AG04450 (cell line): ENCODE measurements at places on chromosomes 16 and 17.

- DNase-seq = peak; percentile 55
Observed at GRCh38 chr17:48791128-48792032, 25.6 kb downstream of the TTLL6 start.

DNA sequence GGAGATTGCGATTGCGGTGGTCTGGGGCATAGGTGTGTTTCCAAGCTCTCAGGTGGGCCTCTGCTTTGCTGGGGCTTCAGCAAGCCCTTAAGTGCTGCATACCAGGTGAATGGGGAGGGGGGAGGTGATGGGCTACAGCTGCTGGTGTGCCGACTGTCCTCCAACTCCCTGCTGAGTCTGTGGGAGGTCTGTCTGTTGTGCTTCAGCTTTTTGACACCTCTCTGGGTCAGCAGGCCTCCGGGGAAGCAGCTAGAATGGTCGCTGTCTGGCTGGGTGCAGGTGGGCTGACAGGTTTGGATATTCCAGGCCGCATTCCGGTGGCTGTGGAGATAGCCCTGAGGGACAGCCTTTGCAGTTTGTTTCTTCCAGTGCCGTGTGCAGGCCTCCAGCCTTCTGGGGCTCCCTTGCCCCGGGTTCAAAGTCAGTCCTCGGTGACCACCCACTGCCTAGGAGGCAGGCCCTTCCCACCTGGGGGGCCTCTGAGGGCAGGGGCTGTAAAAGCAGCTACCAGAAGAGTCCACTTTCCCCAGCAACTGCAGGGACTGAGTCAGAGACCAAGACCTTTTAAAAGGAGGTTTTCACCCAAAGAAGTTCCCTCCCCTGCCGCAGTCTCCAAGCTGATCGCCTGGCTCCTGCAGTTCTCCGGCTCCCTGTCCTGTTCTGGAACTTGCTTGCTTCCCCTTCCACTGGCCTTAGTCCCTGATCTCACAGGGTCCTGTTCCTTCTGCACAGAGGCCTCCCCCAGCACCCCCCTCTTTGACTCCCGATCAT lies 2.0 kb upstream of the TTYH2 start:
- DNase-seq = no peak

- no peak for DNase-seq
Observed at GRCh38 chr16:68037841-68038597, 14.9 kb downstream of the DUS2 start.

- no peak for DNase-seq
Observed at GRCh38 chr17:11610999-11611566, 12.8 kb downstream of the DNAH9 start.

- no peak for DNase-seq
Observed at GRCh38 chr17:42025936-42026335, 6.0 kb downstream of the NKIRAS2 start.

GRCh38 chr17:75619506-75620431 lies 13.5 kb upstream of the SMIM5 start:
- peak; percentile 11 for DNase-seq

- no peak for DNase-seq
Observed at GRCh38 chr17:74873874-74874614, 1.2 kb upstream of the FDXR start.

DNA sequence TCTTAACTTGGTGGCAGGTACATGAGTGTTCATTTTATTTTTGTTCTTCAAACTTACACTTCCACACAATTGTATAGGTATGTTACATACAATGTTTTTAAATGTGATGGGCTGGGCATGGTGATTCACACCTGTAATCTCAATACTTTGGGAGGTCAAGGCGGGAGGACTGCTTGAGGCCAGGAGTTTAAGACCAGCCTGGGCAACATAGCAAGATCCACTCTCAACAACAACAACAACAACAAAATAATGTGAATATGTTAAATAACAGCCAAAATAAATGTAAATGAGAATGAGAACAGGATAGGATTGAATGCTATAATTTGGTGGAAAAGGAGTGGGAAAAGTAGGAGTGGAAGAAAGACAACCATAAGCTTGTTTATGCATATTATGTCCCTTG lies 2.6 kb downstream of the NSMCE1 start:
- DNase-seq = no peak

GRCh38 chr17:36149296-36149820 lies 27.1 kb downstream of the TBC1D3B start:
- no peak for DNase-seq

- no peak for DNase-seq
Observed at GRCh38 chr16:53715023-53715384, 11.0 kb downstream of the FTO start.

- no peak for DNase-seq
Observed at GRCh38 chr16:74727903-74728302, 27.2 kb upstream of the MLKL start.

DNA sequence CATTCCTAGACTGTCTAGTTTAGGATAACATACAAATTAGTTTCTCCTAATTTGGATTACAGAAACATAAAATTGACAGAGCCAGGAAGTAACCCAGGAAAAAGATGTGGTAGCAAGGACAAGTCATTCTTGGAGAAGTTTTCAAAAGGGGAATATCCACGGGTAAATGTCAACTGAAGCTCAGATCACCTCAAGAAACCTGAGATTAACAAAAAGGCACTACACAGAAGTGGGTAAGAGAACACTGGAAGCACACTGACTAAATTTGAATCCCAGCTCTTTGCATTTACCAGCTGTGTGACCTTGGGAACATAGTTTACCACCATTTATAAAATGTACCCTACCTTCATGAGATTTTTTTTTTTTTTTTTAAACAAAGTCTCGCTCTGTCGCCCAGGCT lies 39.4 kb downstream of the TRAF4 start:
- no peak for DNase-seq

DNA sequence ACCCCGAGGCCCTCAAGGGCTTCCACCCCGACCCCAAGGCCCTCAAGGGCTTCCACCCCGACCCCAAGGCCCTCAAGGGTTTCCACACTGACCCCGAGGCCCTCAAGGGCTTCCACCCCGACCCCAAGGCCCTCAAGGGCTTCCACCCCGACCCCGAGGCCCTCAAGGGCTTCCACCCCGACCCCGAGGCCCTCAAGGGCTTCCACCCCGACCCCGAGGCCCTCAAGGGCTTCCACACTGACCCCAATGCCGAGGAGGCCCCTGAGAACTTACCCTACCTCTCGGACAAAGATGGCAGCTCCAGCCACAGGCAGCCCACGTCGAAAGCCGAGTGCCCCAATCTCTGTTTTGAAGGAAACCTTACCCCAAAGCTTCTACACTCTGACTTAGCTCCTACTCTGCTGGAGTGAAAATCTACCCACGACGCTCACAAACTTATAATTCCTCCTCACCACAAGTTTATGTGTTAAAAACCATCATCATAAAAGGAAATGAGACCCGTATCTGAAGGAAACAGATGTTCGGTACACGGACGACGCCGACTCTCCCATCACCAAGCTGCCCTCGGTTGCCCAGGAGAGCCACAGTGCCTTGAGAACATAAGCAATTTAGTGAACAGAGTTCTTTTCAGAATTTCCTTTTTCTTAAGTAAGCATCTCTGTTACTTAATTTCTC lies 61.2 kb upstream of the RPH3AL start:
- no peak for DNase-seq

DNA sequence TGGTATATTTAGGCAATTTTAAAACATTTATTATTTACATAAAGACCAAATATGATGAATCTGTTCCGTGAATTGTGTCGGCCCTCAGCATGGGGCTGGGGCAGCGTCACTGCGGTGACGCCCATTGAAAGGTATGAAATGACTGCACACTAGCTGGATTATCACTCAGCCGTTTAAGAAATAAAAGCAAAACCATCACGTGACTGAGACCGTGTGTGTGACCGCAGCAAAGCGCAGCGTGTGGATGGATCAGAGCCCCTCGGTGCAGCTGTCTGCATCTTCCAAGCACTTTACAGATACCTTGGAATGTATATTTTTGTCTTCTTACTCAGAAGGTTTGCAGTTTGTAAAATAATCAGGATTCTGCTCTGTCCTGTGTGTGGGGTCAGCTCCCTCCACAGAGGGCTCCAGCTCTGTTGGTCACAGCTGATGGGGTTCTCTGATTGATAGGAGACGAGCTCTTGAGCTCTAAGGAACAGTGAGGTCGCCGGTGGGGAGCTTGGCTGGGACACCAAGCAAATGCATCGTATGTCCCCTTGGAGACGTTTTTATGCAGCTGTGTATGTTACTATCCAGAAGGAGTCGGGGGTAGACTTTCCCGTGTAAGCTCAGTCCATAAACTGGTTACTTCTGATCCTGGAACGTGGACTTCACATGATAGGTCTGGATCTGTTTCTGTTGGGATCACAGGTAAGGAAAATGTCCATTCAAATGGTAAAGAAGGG lies 45.1 kb downstream of the WDR45B start:
- DNase-seq = no peak

DNA sequence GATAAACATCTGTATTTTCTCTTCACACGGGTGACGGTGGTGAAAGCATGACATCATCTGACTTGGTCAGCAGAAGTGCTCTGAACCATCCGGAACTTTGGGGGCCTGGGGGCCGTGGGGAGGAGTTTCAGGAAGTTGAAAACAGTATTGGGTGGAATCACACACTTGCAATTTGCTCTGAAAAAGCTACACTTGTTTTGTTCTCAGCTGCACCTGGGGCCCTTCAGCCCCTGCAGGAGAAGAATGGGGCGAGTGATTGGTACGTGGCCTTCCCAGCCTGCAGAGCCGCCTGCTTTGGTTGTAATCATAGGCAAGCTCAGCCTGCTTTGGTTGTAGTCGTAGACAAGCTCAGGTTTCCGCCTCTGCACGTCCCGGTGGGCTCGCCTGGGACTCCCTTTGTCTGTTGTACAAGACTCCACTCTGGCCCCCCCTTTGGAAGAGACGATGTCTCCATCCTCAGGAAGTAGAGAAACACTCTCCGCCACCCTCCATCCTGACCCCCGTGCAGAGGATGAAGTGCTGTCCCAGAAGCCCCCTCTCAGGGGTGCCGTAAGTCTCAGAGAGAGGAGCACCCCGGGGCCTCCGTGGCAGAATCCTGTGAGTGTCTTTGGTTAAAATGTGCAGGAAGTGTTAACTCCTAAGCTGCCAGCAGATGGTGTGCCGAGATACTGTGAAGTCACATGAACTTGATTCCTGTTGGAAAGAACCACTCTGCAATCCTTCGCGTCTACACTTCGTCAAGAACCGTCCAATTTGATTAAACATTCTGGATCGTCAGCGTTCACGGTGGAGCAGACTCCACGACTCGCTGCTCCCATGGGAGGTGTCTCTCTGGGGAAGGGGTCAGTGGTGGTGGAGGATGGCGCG lies 5.4 kb downstream of the BANP start:
- no peak for DNase-seq

DNA sequence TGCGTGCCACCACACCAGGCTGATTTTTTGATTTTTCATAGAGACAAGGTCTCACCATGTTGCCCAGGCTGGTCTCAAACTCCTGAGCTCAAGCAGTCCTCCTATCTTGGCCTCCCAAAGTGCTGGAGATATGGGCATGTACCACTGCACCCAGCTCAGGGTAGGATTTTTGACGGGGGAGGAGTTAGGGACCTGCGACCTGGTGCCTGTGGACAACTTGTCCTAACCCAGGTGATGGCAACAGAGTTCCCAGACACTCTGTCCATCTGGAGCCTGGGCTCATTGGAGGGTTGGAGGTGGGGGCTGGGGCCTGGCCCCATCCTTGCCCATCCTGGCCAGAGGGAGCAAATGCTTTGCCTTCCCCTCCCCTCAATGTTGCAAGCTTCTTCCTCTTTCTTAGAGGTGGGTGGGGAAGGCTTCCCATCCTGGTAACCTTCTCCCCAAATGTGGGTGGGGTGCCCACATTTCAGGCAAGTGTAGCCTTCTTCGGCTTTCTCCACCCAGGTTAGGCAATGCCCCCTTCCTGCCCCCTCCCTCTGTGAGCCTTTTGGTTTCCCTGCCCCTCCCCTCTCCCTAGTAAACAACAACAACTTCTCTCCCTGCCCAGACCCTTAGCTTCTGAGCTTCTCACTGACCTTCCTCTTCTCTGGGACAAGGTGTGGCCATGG lies 24.9 kb downstream of the RARA start:
- DNase-seq = no peak

GRCh38 chr17:31492206-31492605 lies 100.7 kb downstream of the RAB11FIP4 start:
- DNase-seq = no peak

DNA sequence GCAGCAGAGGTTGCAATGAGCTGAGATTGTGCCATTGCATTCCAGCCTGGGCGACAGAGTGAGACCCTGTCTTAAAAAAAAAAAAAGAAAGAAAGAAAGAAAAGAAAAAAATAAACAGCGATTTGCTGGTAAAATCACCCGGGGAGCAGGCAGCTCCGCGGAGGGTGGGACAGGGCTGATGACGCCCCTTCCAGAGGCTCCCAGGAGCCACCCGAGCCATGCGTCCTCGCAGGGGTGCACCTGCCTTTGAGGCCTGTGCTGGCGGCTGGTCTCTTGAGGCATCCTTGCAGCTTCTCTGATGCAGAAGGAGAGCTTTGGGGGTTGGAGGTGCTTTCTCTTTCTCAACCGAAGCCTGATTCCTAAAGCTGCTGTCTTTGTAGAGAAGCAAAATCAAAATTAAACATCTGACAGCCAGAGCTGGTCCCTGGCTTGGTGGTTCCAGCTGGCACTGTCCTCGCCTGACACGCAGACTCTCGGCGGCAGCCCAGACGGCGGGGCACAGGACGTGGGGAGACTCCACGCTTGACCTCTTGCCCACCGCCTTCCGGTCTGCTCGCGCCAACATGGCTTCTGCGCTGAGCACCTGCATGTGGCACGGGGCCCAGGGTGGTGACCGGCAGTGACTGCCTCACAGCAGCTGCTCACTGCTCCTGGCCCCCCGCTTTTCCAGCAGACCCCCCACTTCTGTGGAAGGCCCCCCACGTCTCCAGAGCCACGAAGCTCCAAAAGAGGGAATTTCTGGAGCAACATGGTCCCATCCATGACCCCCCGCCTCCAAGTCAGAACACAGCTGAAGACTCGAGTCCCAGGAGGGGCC lies 6.6 kb downstream of the UTS2R start:
- no peak for DNase-seq

DNA sequence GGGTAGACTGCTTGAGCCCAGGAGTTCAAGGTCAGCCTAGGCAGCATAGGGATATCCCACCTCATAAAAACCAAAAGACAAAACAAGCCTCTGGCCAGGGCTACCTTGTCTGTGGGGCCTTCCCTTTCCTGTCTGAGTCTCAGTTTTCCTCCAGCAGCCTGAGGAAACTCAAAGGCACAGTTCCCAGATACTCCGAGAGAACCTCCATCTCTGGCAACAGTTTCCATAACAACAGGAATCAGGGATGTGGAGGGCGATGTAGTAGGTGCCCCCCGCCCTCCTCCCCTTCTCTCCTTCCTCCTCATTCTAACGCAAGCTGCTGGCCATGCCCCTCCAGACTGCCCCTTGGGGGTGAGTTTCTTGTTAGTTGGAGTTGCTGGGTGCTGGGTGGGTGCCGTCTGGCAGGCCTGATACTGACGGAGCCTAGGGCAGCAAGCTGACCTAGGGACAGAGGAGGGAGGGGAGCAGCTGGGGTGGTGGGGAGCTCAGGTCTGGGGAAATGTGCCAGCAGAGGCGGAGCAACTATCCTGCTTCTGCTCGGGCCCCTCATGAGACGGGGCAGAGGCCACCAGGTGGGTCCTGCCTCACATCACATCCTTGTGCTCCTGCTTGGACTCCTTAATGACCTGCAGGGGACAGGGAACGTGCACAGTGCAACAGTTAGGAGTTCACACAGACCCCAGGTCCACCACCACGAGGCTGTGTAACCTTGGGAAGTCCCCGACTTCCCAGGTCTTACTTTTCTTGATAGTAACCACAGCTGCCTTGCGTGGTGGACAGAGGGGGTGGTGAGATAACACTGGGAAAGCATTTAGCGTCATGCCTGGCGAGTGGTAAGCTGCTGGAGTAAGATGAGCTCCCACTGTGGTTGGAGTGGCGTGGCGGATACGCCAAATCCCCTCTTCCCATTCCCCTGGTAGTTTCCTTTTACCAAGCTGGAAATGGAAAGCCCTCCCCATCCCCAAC lies 7.8 kb upstream of the EFTUD2 start:
- no peak for DNase-seq
